NCI-H345 (cell line): ENCODE measurements at places on chromosomes 11 and 22.

DNA sequence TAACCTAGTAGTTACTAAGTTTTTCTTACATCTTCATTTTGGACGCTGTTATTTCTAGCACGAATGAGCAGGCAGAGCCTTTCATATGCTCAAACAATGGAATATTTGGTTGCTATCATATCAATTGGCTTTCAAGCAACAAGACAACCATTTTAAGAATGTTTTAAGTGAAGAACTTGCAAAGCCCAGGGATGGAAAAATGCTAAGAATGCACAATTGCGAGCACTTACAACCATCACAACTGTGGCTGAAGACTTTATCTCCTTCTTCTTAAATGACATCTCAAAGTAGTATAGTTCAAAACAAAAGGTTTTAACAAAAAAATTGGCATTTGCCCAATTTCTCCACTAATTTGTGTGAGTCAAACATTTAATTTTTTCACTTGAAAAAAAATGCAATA, 8.3 kb upstream of the MMP1 start:
- DNase-seq: no peak

DNA sequence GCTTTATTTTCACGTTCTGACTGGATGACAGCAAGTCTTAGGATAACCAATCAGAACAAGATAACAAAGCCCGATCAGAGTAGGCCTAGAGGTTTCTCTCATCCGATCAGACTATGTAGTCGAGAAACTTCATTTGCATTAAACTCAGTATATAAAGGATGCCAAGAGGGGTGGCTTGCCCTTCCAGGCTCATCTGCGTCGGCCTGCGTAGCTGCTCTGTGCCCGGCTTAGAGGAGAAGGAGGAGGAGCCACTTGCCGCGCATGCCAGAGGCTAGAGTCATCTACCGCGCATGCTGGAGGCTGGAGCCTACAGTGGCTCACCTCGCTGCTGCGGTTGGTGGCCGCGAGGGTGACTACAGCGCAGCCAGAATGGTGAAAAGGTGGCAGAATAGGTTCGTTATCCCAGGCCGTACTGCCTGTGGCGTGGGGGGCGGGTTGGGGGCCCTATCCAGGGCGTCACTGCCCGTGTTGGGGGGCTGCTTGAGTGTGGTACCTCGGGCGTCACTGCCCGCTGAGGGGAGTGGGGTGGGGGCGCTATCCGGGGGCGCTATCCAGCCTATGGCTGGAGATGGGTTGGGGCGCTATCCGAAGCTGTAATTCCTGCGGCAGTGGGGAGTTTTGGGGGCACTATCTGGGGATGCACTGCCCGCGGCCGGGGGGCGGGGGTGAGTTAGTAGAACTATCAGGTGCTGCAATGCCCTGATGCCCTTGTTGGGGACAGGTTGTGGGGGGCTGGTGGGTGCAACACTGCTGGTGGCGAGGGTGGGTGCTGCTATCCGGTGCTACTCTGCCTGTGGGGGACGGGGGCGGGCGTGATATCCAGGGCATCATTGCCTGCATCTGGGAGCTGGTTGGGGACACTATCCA, at the start of gene RFPL2:
TSS of gene RFPL2 (minus strand) at position 218 of the 867 bp plus-strand sequence. CDS start 2,622 bp downstream, outside the sequence.
- no peak for DNase-seq

GRCh38 chr22:50305923-50306566, 1.4 kb downstream of the PLXNB2 start:
- peak; percentile 82 for DNase-seq

- DNase-seq: no peak
Observed at GRCh38 chr22:36948273-36949225, 35.1 kb downstream of the CSF2RB start.

DNA sequence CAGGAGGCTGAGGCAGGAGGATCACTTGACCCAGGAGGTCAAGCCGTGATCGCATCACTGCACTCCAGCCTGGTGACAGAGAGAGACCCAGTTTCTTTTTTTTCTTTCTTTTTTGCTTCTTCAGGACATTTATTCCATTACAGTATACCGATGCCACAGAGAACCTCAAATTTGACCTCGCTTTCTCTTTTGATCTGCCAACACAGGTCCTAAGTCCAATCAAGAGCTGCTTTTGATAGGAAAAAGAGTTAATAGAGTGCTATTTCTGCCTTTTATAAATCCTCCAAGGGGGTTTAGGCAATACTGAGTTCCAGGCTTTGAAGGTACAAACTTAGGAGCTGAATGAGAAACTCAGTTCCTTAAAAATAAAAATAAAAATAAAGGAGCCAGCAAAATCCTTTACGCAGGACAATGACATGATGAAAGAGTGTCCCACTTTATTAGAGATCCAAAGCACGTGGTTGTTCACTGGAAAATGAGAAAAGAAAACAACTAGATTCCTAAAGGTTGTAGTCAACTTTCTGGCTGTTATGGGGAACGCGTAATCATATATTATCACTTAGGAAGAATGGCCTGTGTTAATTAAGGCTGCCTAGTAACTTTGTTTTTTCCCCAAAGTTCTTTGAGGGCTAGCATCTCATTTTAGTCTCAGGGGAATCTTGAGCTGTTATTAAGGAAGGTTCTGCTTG, 27.2 kb downstream of the FADD start:
- no peak for DNase-seq

DNA sequence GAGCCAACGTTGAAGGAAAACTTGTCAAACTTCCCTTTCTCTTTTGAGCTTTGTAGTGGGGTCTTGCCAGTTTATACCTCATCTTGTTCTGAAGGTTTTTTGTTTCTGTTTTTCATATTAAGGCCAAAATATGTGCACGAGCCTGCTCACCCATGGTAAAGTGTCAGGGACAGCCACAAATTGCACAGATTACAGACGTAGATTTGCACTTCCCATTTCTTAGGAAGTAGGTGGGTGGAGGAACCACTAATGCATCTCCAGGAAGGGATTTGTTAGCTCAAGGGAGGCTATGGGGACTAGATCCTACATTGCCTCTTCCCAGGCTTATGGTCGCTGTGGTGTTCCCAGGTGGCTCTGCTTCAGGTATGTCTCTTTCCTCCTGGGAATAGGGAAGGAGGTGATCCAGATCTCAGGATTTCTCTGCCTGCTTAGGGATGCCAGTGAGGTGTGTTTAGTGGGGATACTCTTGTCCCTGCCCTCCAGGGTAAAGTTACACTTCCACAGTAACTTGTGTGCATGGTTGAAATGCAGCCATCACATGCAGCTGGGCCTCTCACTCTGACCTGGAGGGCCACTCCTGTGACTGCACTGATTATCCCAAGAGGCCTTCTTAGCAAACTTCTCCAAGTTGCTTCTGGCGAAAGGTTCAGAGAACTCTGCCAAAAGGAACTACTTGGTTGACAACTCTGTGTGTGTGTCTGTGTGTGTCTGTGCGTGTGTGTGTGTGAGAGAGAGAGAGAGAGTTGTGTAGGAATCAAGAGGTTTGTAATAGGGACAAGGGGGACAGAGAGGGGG, 9.8 kb downstream of the PPFIBP2 start:
- no peak for DNase-seq

- no peak for DNase-seq
Observed at GRCh38 chr11:64865286-64866172, 12.9 kb downstream of the EHD1 start.

DNA sequence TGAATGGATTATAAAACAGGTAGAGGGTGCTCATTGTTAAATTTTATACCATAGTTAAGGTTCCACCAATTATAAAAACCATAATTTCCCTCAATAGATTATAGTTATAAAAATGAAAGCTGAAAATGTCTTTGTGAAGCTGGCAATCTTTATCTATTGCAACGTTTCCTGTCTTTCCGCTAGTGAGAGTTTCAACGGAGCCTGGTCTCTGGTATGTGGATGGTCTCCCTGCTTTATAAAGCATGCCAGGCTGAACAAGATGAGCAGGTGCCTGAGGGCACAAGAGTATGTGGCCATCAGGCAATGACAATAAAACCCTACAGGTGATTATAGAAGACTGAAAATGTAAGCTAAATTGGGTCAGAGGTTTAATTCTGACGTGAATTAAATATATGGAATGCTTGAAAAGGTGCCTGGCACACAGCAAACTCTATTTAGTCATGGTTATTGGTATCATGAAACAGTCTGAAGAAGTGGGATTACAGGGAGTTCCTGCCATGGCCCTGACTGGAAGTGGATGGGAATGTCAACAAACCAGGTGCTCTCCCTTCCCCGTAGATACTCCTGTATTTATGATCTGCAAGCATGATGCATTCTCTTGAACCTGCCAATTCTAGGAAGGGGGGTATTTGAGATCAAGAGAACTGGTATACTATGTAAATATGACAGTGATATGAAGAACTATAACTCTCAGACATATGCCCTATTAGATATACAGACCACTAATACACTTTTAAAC, 115.7 kb downstream of the ENTHD1 start:
- peak; percentile 12 for DNase-seq

- DNase-seq: no peak
Observed at GRCh38 chr11:74638869-74639268, 46.5 kb downstream of the POLD3 start.

- no peak for DNase-seq
Observed at GRCh38 chr11:84128840-84129239, 842.7 kb upstream of the CCDC90B start.

DNA sequence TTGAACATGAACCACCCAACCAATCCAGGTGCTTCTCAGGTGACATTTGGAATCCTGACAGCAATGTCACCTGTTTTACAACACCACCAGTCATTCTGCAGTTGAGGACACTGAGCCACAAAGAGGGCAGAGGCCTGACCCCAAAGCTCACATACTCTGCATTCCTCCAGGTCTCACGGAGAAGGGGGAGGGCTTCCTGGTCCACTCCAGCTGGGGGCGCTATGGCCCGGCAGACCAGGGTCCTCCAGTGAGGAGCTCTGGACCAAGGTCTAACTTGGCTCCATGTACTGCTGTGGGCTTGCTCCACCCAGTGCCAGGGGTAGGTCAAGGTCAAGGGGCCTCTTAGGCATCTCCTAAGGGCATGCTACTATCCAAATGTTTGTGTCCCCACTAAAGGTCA, 1.5 kb upstream of the PNPLA3 start:
- DNase-seq: no peak

DNA sequence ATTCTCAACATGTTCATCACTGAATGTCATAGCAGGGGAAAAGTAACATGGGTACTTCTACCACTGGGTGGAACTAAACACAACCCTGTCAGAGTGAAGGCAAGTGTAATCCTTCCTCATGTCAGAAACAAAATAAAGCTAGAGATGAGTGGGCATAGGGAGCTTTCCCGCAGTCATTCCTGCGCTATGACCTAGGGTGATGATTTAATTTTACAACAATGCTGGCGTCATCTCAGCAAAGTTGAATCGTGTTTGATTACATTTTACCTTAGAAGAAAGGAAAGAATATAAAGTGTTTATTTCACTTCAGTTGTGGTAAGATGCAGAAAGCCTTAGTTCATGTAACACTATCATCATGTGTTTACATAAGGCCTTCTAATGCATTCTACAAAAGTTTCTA, 355.6 kb downstream of the METTL15 start:
- DNase-seq: no peak

DNA sequence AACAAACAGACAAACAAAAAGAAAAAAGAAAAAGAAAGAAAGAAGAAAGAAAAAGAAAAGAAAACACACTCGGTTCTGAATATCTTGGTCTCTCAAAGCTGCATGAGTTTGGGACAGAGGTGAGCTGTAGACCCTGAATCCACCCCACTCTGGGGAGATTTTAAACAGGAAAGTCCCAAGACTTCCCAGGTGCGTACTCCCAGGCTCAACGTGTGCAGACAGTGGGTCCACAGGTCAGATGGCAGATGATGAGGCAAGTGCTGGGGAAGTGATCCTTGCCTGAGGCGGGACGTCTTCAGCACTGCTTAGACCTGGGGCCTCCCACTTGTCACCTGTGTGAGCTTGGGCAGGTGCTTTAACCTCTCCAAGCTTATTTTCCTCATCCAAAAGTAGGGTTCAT, 9.3 kb downstream of the CREB3L1 start:
- no peak for DNase-seq

DNA sequence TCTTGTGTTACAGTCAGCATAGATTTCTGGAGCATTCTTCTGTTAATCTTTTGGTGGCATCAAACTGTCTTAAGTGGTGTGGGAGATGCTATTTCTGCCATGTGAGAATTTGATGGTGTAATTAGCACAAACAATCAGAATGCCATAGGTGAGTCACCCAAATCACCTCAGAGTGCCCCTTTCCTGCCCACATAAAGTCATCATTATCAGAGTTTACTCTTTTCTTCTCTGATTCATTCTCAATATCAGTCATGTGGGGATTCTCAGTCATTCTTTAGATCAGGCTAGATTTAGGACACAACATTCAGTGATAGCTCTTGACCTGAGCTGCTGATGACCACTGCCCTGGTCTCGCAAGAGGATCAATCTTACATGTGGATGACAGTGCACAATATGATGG, 23.7 kb upstream of the MS4A6A start:
- no peak for DNase-seq

GRCh38 chr22:21984793-21985192, 2.2 kb upstream of the TOP3B start:
- DNase-seq: no peak

GRCh38 chr11:76415073-76415472, 29.7 kb upstream of the EMSY start:
- no peak for DNase-seq

- DNase-seq: no peak
Observed at GRCh38 chr11:61333550-61334433, 764 bp downstream of the TKFC start.

- DNase-seq: no peak
Observed at GRCh38 chr11:3218483-3219280, at the start of gene MRGPRG. TSS of gene MRGPRG (minus strand) at chr11:3218813. CDS start at chr11:3218813, 0 bp downstream.

DNA sequence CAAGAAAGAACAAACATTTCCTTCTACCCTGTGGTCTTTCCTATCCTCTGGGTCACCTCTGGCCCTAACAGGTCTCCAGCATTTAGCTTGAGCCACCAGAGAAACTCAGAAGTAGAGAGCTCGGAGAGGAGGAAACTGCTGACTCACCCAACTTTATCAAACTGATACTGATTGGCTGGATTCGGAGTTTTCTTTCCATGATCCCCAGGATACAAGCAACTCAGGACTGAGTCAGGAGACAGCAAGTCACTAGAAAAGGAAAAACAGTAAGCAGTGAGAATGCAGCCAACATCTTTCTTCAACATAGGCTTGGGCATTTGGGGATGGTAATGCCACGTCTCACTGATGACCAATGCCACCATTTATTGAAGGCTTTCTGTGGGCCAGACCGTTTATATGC, 32.7 kb downstream of the THOC5 start:
- DNase-seq: no peak

- DNase-seq: no peak
Observed at GRCh38 chr22:21632931-21633330, 371 bp downstream of the CCDC116 start.

- DNase-seq: no peak
Observed at GRCh38 chr11:617912-618682, 2.3 kb upstream of the IRF7 start.
